ENCODE measurements at places on chromosomes 5 and 9.

- DNase-seq = no peak
Measured at GRCh38 chr9:99833735-99834134, 12.1 kb downstream of the NR4A3 start.

GRCh38 chr9:126604059-126605055 lies 9.4 kb upstream of the LMX1B start:
- DNase-seq = no peak

DNA sequence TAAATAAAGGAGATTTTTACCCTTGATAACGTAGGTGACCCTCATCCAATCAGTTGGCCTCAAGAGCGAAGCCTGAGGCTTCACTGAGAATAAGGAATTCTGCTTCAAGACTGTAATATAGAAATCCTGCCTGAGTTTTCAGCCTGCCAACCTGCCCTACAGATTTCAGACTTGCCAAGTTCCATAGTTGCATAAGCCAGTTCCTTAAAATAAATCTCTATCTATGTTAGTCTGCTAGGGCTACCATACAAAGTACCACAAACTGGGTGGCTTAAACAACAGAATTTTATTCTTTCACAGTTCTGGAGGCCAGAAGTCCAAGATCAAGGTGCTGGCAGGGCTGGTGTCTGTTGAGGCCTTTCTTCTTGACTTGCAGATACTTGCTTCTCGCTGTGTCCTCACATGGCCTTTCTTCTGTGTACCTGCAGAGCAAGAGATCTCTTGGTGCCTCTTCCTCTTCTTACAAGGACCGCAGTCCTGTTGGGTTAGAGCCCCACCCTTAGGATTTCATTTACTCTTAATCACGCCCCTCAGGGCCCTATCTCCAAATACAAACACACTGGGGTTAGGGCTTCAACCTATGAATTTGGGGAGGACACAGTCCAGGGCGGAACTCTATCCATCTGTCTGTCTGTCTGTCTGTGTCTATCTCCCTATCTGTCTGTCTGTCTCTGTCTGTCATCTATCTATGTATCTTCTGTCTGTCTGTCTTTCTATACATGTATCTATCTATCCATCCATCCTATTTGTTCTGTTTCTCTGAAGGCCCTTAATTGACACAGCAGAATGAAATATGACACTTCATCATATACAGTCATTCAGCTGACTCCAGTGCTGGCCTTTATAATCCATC lies 17.0 kb upstream of the CMBL start:
- no peak for DNase-seq

- DNase-seq = peak; percentile 35
Measured at GRCh38 chr9:38687389-38687842, 32.5 kb downstream of the FAM240B start.

DNA sequence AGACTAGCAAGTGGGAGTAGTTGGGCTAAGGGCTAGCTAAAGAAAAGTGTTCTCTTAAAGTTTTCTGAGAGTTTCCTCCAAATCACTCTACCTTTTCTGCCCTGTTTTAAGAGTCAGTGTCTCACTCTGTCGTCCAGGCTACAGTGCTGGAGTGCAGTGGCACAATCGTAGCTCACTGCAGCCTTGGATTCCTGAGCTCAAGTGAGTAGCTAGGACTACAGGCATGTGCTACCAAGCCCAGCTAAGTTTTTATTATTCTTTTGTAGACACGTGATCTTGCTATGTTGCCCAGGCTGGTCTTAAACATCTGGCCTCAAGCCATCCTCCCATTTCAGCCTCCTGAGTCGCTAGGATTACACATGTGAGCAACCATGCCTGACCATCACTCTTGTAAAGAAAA lies 378.9 kb downstream of the CAAP1 start:
- no peak for DNase-seq

DNA sequence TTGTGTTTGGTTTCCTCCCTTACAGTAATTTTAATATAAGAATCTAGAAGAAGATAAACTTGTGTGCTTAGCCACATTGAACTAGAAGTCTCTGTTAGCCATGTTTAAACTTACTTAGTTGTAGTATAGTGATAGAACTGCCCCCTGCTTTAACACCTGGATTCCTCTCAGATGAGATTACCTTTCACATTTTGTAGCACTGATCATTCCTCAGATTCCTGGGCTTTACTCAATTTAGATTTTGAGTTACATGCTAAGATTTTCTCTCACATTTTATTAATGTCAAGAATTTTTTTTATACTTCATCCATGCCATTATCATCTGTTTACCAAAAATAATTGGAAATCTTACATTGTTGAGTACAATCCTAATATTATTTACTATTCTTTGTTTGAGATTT lies 70.5 kb downstream of the GPBP1 start:
- DNase-seq = no peak

DNA sequence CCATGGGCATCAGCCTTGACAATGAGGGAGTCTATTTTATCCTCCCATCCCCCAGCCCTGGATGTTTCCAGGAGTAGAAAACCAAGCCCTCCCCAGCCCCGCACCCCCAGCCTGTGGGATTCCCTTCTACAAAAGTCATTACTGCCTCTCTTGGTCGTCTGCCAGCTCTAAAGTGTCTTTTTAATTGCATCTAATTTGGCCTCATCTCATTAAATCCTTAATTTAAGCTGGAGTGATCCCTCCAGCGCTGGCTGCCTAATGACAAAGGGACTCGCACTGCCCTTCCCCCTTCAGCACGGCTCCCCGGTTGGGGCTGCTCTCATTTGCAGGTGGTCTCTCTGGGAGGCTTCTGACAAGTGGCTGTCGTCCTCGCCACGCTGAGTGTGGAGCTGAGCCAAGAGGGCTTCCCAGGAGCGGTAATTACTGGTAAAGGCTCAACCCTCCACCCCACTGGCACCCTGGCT lies 107.9 kb upstream of the ALDH1B1 start:
- no peak for DNase-seq

- no peak for DNase-seq
Measured at GRCh38 chr5:172855597-172856292, 21.7 kb downstream of the ERGIC1 start.

GRCh38 chr9:130672466-130672865 lies 8.1 kb downstream of the PRDM12 start:
- no peak for DNase-seq

Data from activated CD4-positive, alpha-beta T cell treated with anti-CD3 and anti-CD28 coated beads, Interleukin-2, amount 10 ng/mL, durations not matched to agents 7 days and 5 days (primary cell).